Small intestine (tissue), 16 donors: ENCODE measurements at places on chromosomes 11 and 22. TPM values are rescaled to one million over a fixed set of nuclear protein-coding genes. Genes with fewer than 3 reads are reported as not detected.

DNA sequence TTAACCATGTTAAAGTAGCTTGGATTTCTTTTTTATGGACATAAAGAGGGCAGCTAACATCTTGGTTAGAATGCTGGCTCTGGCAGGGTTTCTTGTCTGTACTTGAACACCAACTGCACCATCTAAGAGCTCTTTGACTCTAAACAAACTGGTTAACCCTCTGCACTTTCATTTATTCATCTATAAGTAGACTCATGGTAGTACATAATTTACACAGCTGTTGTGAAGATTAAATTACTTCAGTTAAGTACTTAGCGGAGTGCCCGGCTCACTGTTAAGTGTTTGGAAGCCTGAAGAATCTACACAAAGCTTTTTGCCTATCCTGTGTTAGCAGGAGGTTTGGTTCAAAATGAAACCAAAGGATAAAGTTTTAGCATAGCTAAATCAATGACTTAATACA, 846.2 kb upstream of the API5 start:
- H3K36me3 ChIP-seq: no peaks in the 10 kb centered on the region
- H3K27me3 ChIP-seq: no peaks in the 10 kb centered on the region
- H3K4me3 ChIP-seq: no peak overlapping the region
- H3K27ac ChIP-seq: no peak overlapping the region
- no peaks in the 10 kb centered on the region for H3K4me1 ChIP-seq

- H3K27me3 ChIP-seq: peaks cover 18% of the 10 kb centered on the region
- no peaks in the 10 kb centered on the region for H3K36me3 ChIP-seq
- no peak for DNase-seq
- no peaks in the 10 kb centered on the region for H3K4me1 ChIP-seq
- H3K4me3 ChIP-seq: no peak overlapping the region
Measured at GRCh38 chr11:68691402-68691784, 7.0 kb downstream of the GAL start.

Gene RANBP1
- polyA plus RNA-seq: 85.7 TPM

Gene SLC25A45
- polyA plus RNA-seq: 18.1 TPM

DNA sequence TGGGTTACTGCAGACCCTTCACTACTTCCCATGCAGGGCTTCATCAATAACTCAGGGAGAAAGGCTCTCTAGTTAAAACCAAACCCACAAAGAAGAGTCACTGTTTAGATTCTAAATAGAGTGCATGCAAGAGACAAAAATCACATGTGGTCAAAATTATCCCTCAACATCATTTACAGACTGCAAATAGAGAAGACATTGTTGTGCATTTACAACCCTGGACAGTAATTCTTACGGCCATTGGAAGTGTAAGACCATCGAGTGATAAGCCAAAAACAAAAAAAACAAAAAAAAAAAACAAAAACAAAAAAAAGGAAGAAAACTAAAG, 93.4 kb downstream of the RASSF10 start:
- no peaks in the 10 kb centered on the region for H3K27me3 ChIP-seq
- no peak overlapping the region for H3K27ac ChIP-seq
- no peak overlapping the region for H3K4me3 ChIP-seq

DNA sequence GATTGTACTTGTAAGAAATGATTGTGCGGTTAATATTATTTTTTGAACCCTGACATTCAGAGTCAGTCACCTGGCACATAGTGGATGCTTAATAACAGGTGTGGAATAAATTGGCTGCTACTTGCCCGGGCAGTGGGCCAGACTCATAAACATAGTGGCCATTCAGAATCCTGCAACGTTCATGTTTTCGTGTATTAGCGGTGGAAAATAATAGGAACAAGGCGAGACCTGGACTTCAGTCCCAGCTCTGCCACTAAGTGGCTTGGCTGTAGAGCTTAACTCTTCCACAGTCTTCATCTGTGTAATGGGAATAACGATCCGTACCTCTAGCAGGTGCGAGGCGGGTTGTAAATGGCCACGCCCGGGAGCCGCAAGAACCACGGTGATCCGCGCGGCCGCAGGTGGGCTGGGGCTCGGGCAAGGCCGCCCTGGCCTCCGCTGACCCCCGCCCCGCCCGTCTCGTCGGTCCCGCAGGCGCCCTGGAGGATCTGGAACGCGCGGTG, 761 bp upstream of the TMEM25 start:
- H3K4me1 ChIP-seq: peaks cover 9% of the 10 kb centered on the region
- H3K27ac ChIP-seq: peak overlapping the region; percentile 78
- peak overlapping the region; percentile 83 for H3K4me3 ChIP-seq
- H3K36me3 ChIP-seq: no peaks in the 10 kb centered on the region
- DNase-seq: peak; percentile 93

DNA sequence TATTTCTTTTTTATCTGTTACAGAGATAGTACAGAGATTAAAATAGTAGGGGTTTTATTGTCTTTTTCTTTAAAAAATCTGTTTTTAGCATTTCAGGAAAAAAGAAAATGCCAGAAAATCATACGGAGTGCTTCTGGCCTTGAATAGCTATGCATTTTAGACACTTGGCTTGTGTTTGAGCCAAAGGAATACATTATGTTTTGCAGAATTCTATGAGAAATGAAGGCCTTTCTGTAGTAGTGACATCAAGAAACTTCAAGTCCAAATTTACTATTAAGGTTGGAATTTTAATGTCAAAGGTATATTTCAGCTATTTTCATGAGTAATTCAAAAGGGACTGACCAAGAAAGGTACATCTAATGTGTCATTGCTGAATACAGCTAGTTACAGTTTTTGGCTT, 56.3 kb upstream of the DDI1 start:
- no peak overlapping the region for H3K4me3 ChIP-seq
- H3K4me1 ChIP-seq: no peaks in the 10 kb centered on the region

GRCh38 chr11:31690041-31690440, 121.1 kb downstream of the PAX6 start:
- no peak overlapping the region for H3K4me3 ChIP-seq
- H3K27ac ChIP-seq: no peak overlapping the region
- no peaks in the 10 kb centered on the region for H3K4me1 ChIP-seq
- H3K27me3 ChIP-seq: no peaks in the 10 kb centered on the region
- H3K36me3 ChIP-seq: no peaks in the 10 kb centered on the region

Gene MUC5AC
- polyA plus RNA-seq: 0.06 TPM

Gene MPZL3
- 24.9 TPM for polyA plus RNA-seq

- no peaks in the 10 kb centered on the region for H3K4me1 ChIP-seq
- H3K36me3 ChIP-seq: no peaks in the 10 kb centered on the region
- no peaks in the 10 kb centered on the region for H3K27me3 ChIP-seq
Measured at GRCh38 chr11:130854483-130854882, 61.8 kb downstream of the SNX19 start.

GRCh38 chr11:35927682-35928081, 16.2 kb upstream of the LDLRAD3 start:
- H3K27me3 ChIP-seq: no peaks in the 10 kb centered on the region
- no peak overlapping the region for H3K27ac ChIP-seq
- peaks cover 3% of the 10 kb centered on the region for H3K4me1 ChIP-seq

GRCh38 chr11:14414470-14415461, 55.8 kb upstream of the RRAS2 start:
- H3K27ac ChIP-seq: no peak overlapping the region
- H3K36me3 ChIP-seq: no peaks in the 10 kb centered on the region
- H3K4me3 ChIP-seq: no peak overlapping the region
- peaks cover 6% of the 10 kb centered on the region for H3K4me1 ChIP-seq
- no peak for DNase-seq

DNA sequence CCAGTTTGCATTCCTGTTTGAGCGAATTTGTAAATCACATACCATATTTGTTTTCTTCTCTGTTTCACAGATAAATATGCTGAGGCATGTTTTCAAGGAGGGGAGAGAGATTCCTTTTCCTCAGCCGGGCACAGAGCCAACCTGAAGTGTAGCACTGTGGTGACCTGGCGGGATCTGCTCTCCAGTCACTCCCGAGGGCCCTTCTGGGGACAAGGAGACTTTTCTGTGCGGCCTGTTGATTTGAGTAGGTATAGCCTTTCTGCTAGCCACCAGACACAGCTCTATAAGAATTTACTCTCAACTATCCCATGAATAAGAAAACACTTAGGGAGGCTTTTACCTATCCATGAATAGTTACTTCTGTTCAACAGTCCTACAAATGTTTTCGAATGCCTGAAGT, 63.5 kb upstream of the FDX1 start:
- H3K36me3 ChIP-seq: no peaks in the 10 kb centered on the region
- no peak for DNase-seq
- H3K4me3 ChIP-seq: no peak overlapping the region
- no peaks in the 10 kb centered on the region for H3K4me1 ChIP-seq

- DNase-seq: no peak
- no peaks in the 10 kb centered on the region for H3K4me1 ChIP-seq
- no peak overlapping the region for H3K27ac ChIP-seq
- H3K27me3 ChIP-seq: no peaks in the 10 kb centered on the region
- H3K4me3 ChIP-seq: no peak overlapping the region
- H3K36me3 ChIP-seq: no peaks in the 10 kb centered on the region
Measured at GRCh38 chr11:60513496-60514460, 1.4 kb upstream of the MS4A13 start.

GRCh38 chr11:132006884-132007580, 636.6 kb downstream of the NTM start:
- no peaks in the 10 kb centered on the region for H3K27me3 ChIP-seq
- no peak overlapping the region for H3K4me3 ChIP-seq
- no peak overlapping the region for H3K27ac ChIP-seq
- no peaks in the 10 kb centered on the region for H3K4me1 ChIP-seq
- no peak for DNase-seq

DNA sequence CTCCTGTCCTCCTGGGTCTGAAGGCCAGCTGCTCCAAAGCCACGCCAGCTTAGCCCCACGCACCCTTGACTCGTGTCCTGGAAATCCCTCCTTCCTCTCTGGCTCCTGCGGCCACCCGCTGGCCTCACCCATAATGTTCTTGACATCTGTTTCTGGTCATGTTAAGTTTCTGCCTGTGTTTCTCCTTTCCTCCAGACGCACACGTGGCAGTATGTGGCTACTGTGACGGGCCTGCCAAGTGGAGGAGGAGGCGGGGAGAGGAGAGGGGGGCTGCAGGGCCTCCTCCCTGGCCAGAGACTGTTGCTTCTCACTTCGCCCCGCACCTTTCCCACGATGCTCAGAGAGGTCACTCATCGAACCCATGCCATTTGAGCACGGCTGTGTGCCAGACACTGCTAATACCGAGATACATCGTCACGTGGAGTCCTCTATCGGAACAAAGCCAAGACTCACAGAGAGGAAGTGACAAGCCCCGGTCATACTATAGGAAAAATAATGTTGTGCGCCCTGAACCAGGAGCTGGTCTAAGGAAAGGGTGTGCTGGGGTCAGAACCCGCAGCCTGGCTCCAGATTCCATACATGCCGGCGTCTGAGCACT, 11.5 kb downstream of the C1QTNF6 start:
- H3K36me3 ChIP-seq: peaks cover 6% of the 10 kb centered on the region
- no peak overlapping the region for H3K27ac ChIP-seq
- no peaks in the 10 kb centered on the region for H3K27me3 ChIP-seq

Gene OR8G5
- not detected for polyA plus RNA-seq

Gene OR56A1
- not detected for polyA plus RNA-seq

Gene APOA4
- polyA plus RNA-seq: 8,594 TPM

GRCh38 chr11:47620836-47621378, 21.5 kb downstream of the MTCH2 start:
- peaks cover 15% of the 10 kb centered on the region for H3K36me3 ChIP-seq
- no peaks in the 10 kb centered on the region for H3K27me3 ChIP-seq
- no peak for DNase-seq
- no peaks in the 10 kb centered on the region for H3K4me1 ChIP-seq

Gene RAPSN
- 0.89 TPM for polyA plus RNA-seq

- no peak for DNase-seq
- no peaks in the 10 kb centered on the region for H3K4me1 ChIP-seq
- H3K36me3 ChIP-seq: no peaks in the 10 kb centered on the region
- H3K4me3 ChIP-seq: no peak overlapping the region
- H3K27ac ChIP-seq: no peak overlapping the region
- H3K27me3 ChIP-seq: no peaks in the 10 kb centered on the region
Measured at GRCh38 chr11:101487775-101488174, 96.0 kb downstream of the TRPC6 start.

- no peak for DNase-seq
- H3K27me3 ChIP-seq: no peaks in the 10 kb centered on the region
- peaks cover 7% of the 10 kb centered on the region for H3K36me3 ChIP-seq
- peaks cover 2% of the 10 kb centered on the region for H3K4me1 ChIP-seq
Measured at GRCh38 chr11:71450939-71451338, 2.1 kb upstream of the NADSYN1 start.

DNA sequence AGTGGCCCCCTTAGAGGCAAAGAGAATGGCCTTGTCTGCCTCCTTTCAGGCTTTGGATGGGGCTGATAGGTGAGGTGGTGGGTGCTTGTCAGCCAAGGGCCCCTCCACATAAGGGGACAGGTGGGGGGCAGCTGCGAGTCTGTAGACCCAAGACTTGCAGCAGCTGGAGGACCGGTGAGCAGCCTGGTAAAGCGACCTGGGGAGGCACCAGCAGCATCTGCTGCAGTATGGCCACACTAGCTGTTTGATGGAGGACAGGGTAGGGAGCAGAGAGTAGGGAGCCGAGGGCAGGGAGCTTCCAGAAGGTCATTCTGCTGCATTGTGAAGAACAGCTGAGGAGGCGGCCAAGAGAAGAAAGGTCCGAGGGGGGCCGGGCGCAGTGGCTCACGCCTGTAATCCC, 16.8 kb upstream of the MRTFA start:
- H3K4me1 ChIP-seq: no peaks in the 10 kb centered on the region
- H3K27ac ChIP-seq: no peak overlapping the region
- H3K4me3 ChIP-seq: no peak overlapping the region
- no peaks in the 10 kb centered on the region for H3K27me3 ChIP-seq

Gene ARHGAP42
- 14.3 TPM for polyA plus RNA-seq

GRCh38 chr11:34346551-34346950, 11.3 kb downstream of the ABTB2 start:
- DNase-seq: no peak
- no peaks in the 10 kb centered on the region for H3K36me3 ChIP-seq
- H3K27ac ChIP-seq: no peak overlapping the region

GRCh38 chr11:12469451-12469850, 92.1 kb downstream of the PARVA start:
- no peaks in the 10 kb centered on the region for H3K4me1 ChIP-seq
- no peak overlapping the region for H3K4me3 ChIP-seq
- H3K27me3 ChIP-seq: no peaks in the 10 kb centered on the region

Gene ARHGEF12
- 22.3 TPM for polyA plus RNA-seq

Gene PRR33
- polyA plus RNA-seq: 0.01 TPM

DNA sequence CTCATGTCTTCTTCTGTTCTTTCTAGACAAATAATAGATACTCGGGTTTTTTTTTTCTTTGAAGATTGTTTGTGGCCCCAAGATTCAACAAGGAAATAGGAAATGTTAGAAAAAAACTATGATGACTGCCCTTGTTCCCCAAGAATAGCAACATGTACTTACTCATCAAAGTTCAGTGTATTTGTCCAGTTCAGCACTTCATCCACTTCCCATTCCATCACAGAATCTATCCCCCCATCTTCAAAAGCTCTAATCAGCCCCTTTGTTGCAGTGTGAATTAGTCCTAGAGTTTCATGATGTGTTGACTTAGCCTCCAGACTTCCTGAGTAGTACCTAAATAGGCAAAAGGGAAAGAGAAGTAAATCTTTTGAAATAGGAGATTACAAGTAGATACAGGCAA, 74.3 kb downstream of the C11orf65 start:
- H3K4me1 ChIP-seq: no peaks in the 10 kb centered on the region
- H3K27me3 ChIP-seq: no peaks in the 10 kb centered on the region
- H3K4me3 ChIP-seq: no peak overlapping the region
- no peaks in the 10 kb centered on the region for H3K36me3 ChIP-seq
- DNase-seq: no peak
- no peak overlapping the region for H3K27ac ChIP-seq

GRCh38 chr11:74021998-74022397, 13.1 kb upstream of the UCP3 start:
- DNase-seq: no peak
- peaks cover 23% of the 10 kb centered on the region for H3K4me1 ChIP-seq
- no peak overlapping the region for H3K4me3 ChIP-seq
- H3K27me3 ChIP-seq: no peaks in the 10 kb centered on the region
- no peaks in the 10 kb centered on the region for H3K36me3 ChIP-seq
- H3K27ac ChIP-seq: peak overlapping the region; percentile 27
